CD4-positive, alpha-beta T cell treated with Interleukin-4 for 4 hours (primary cell): ENCODE measurements at places on chromosomes 7 and 10.
A peak's percentile ranks its signal among the peaks of the same experiment; 100 is the strongest.

- DNase-seq: no peak
Measured at GRCh38 chr10:22962817-22963216, 35.0 kb downstream of the ARMC3 start.

DNA sequence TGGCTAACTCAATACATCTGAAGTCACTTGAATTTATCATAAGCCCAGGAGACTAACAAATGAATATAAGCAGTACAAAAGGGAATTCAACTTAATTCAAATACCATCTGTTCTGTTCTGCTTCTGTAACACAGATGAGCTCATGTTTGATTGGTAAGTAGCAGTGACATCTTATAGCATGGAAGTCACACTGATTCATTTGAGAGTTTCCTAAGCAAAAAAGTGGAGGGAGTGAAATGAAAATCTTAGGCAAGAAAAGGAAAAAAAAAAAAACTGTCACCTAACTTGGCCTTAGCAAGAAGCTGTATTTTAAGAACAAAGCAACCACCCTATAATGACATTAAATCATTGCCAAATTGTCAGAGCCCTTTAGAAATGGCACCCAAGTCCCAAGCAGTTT lies 49.5 kb downstream of the SMURF1 start:
- no peak for DNase-seq

DNA sequence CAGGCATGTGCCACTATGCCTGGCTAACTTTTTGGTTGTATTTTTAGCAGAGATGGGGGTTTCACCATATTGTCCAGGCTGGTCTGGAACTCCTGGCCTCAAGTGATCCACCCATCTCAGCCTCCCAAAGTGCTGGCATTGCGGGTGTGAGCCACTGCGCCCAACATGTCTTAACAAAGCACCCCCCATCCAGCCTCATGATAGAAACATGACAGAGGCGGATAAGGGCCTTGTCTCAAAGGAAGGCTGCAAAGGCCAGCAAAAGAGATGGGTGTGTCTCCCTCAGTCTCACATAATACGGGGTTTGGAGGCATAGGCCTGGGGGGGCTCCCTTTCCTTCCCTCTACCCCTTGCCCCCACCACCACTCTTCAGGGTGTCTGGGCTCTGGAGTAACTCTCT lies 93.2 kb downstream of the SH3PXD2A start:
- DNase-seq: no peak

DNA sequence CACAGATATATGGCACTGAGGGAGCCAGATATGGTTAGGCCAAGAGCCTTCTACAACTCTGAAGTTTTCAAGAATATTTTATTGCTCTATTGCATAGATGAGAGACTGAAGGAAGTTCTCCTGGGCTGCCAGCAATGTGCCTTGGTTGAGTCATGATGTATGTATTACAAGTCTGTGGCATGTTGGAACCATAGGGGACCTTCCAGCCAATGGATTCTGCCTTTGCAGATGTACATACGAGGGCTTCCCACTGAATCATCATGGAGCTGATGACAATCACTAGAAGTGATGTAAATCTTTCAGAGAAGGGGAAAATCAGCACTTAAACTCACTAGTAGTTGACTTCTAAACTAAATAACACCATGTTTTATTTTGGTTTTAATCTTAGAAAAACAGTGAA lies 419.5 kb downstream of the PHTF2 start:
- no peak for DNase-seq

GRCh38 chr10:117504562-117504961 lies 38.0 kb upstream of the EMX2 start:
- DNase-seq: no peak

GRCh38 chr10:130463876-130464364 lies 327.7 kb downstream of the GLRX3 start:
- no peak for DNase-seq

DNA sequence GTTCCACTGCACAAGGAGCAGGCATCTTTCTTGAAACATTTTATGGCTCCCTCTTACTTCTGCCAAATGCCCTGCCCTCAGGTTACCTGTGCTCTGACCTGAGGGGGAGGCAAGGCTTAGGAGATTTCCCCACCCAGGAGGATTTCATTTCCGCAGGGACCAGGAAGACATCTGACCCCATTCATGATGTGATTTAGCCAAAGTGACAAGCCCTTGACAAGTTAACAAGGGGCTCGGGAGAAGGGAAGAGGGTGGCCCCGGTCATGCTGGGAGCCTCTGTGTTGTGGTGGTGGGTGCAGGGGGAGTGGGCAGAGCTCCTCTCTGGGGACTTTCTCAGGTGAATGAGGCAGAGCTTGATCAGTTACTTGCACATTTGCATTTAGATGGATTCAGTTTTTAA lies 18.9 kb downstream of the GIMAP5 start:
- no peak for DNase-seq

DNA sequence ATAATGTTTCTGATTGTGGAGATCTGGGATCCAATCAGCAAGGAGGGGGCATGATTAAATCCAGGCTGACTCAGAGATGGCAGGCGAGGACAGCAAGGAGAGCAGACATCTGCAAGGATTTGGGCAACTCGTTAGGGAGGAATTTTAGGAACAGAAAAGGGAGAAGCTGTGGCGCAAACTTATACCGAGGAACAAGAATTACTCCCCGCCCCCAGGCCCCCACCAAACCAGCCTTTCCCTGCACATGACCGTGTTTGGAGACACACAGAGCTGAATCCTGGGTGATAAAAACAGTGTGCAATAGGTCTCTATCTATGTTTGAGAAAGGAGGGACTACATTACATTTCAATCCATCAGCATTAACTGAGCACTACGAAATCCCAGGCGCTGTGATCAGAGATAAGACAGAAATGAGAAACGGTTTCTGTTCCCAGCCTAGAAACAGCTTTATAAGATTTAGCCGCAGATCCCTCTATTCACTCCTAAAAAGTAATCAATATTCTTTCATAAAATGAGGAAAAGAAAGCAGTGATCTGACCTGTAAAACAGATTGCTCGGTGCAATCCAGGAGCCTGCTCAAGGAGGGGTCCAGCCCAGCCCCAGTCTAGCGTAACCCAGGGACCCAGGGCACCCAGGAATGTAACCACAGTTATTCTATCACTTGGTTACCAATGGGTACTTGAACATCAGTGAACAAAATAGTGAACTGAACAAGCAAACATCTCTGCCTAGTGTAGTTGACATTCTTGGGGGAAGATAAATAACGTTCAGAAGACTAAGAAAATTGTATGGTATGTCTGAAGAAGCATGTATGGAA lies 37.2 kb upstream of the RAPGEF5 start:
- no peak for DNase-seq

DNA sequence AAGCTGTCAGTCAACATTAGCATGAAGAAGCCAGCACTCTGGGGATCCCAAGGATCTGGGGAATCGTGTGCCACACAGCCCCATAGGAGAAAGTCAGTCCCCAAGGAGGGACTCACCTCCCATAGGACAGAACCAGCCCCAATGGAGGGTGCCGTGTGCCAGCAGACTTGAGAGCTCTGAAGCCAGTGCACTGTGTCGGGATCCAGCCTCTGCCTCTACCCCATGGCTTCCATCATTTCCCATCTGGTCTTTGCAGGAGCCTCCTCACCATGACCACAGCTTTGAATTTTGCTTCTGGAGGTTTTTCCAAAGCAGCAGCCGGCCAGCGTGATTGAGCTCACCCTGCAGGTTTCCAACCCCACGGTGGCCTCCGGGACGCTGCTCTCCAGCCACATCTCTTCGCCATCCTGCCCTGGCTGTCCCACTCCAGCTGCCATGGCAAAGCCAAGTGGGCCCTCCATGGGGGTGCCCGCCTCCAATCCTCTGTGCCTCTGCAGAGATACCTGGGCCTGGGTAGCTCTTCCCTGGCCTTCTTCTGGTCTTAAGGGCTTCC lies 171.8 kb upstream of the SHH start:
- no peak for DNase-seq

GRCh38 chr10:84375011-84375410 lies 46.6 kb downstream of the CCSER2 start:
- DNase-seq: peak; percentile 63

DNA sequence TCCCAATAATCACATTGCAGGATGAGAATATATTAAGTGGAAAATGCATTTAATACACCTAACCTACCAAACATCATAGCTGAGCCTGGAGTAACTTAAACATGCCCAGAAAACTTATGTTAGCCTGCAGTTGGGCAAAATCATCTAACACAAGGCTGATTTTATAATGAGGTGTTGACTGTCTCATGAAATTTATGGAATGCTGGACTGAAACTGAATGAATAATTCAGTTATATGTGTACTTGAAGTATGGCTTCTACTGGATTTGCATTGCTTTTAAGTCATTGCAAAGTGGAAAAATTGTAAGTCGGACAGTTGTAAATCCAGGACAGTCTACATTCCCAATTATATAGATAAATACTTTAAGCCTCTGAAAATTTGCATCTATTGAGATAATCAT lies 5.4 kb downstream of the SFTPA1 start:
- no peak for DNase-seq
